Osteoblast (primary cell): ENCODE measurements at places on chromosomes 6 and 20. TPM values are rescaled to one million over a fixed set of nuclear protein-coding genes. Genes with fewer than 3 reads are reported as not detected.

GRCh38 chr6:45668705-45669104, 291.0 kb upstream of the SUPT3H start:
- DNase-seq = no peak

Gene SYNJ2
- 91.6 and 94.8 TPM in 2 replicates for total RNA-seq

- no peak for DNase-seq
Observed at GRCh38 chr6:117280922-117281321, 15.6 kb downstream of the VGLL2 start.

DNA sequence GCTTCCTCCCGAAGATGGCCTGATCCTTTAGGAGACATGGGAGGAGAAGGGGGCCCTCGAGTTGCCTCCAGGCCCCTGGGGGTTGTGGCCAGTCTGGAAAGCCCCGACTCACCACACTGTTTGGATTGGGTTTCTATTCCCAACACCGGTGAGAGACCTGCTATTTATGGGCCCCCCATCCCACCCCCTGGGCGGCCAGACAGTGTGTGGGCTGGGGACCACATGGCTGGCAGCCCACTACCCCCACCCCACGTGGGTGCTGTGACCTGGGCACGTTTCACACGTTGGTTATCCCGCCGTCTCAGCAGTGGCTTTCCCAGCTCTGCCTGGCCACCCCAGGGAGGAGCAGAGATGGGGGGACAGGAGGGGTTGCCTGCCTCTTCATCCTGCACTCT, 116.1 kb downstream of the VEGFA start:
- DNase-seq = no peak

Gene MEI4
- not detected in 2 replicates for total RNA-seq

DNA sequence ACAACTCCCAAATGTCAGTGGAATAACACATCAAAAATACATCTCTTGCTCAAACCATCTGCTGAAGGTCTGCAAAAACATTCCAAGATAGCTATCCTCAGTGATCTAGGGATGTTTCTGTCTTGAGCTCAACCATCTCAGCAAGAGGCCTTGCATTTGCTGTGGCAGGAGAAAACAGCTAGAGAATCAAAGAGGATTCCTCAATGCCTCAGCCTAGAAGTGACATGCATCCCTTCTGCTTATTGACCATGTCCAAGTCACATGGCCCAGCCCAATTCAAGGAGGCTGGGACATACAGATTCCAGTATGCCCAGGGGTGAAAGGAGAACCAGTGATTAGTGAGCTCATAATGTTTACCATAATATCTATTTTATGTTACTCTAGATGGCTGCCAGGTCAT, 269.5 kb downstream of the PLCB1 start:
- no peak for DNase-seq

- DNase-seq = no peak
Observed at GRCh38 chr20:11234181-11234580, 560.4 kb upstream of the JAG1 start.

Gene RAB23
- 74.0 and 82.2 TPM in 2 replicates for total RNA-seq
